HuH-7.5 (cell line): ENCODE measurements at places on chromosomes 7 and 10.

DNA sequence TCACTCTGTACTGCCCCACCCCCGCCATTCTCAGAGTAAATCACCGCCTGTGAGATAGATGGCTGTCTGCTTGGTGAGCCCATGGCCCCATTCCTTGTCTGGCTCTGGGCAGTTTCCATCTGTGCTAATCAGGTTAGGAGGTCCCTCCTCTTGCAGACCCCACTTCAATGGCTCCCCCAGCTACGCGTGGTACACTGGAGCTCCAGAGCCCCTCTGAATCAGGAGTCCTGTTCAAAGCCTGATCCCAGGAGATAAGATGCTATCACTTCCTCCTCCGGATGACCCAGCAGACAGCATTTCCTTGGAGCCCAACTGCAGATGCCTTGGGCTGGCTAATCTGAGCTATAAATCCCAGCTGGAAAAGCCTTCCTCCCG lies 122.3 kb downstream of the SH3PXD2A start:
- no peak for DNase-seq

DNA sequence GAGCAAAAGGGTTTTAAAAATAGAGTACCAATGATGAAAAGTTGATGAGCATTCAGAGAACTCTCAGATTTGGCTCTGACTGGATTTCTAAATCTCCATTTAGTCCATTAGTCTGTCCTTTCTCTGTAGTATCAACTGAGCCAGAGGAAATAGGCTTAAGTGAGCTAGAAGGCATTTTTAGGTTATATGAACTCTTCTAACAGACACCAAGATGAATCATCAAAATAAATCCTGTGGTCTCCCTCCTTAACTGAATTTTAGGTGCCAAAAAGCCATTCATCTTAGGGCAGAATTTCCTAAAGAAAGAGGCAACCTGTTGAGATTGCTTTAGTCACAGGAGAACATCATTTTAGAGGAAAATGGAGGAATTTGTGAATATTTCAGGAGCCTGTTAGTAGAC lies 305.1 kb downstream of the AUTS2 start:
- no peak for DNase-seq

DNA sequence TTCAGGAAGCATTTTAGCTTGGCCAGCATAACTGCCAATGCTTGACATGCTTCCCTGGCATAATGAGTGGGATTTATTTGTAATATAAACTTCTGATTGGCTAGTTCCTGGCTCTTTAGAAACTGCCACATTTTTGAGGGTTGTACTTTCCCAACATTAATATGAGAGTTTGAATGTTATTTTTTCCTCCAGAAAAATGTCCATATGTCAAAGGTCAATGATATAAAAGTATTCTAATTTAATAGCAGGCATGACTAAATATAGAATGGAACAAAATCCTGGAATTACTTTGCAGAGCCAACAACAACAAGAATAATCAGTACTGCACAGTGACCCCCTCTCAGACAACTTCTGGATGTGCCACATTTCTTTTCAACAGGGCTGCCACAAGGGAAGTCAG lies 352.6 kb downstream of the PRPF18 start:
- DNase-seq = no peak

- no peak for DNase-seq
These were observed 12.6 kb downstream of the NACAD start for GRCh38 chr7:45075871-45076796.
